Vagina (tissue), 2 donors: ENCODE measurements at places on chromosomes 16 and 17.

DNA sequence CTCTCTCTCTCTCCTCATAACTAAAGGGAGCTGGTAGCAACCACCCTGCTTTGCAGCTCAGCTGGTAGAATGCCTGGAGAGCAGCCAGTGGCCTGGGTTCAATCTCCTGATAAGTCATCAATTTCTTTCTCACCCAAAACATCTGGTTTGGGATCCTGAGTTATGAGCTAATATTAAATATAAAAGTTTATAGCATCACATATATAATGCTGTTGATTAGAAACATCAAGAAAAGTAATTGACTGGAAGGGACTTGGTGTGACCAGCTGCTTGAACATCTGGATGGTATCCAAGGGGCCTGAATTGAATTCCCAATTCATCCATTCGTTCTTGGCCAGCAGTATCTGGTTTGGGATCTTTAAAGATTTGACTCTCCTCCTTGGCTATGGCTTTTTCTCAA is 12.2 kb upstream of the ELAC2 start:
- no peak for DNase-seq

GRCh38 chr16:64617836-64618476 is 503.9 kb downstream of the CDH11 start:
- no peak for DNase-seq

DNA sequence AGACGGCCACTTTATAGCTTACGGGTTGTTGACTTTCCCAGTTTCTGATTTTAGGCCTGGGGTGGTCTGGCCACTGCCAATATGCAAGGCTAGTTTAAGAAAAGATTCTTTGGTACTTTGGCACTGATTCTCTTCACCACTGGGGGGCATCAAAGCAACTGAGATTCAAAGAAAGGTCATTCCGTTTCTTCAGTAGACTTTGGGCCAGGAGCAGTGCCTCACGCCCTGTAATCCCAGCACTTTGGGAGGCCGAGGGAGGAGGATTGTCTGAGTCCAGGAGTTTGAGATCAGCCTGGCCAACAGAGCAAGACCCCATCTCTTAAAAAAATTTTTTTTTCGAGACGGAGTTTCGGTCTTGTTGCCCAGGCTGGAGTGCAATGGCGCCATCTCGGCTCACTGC is 53.0 kb downstream of the RPA1 start:
- no peak for DNase-seq

GRCh38 chr17:67689534-67690177 is 28.1 kb upstream of the NOL11 start:
- DNase-seq, result no peak
